DMS 273 treated with DMSO at 0.1 percent for 48 hours (cell line): ENCODE measurements at places on chromosomes 13 and 19.
A peak's percentile ranks its signal among the peaks of the same experiment; 100 is the strongest.

- DNase-seq = peak; percentile 74
These were observed 368.4 kb downstream of the KLF12 start for GRCh38 chr13:73765651-73766384.

- no peak for DNase-seq
These were observed 167.6 kb downstream of the DCT start for GRCh38 chr13:94311893-94312292.

DNA sequence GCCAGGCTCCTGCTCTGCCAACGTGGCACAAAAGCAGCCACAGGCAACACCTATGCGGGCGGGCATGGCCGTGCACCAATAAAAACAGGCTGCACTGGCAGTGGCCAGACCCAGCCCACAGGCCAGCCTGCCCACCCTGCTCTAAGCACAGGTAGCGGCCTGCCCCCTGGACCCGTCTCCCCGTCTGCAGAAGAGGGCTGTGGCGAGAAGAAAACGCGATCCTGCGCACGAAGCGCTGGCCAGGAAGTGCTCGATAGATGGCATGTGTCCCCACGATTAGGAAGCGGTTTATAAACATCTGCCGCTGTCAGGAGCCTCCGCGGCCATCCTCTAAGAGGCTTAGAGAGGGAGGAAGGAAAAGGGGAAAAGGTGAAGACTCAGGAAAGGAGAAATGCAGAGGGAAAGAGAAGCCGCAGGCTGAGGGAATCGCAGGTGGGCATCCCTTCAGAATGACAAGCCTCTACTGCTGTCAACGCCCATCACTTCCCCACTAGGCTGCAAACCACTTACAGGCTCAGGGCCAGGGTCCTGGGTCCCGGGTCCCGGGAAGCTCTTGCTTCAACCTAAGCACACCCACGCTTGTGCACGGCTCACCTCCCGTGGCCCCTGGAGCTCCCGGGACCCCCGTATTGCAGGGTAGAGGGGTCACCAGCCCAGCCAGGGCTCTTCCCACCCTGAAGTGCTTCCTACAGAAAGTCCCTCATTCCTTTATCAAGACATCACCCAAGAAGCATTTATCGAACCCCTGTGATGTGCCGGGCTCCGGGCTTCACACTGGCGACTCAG is 10.5 kb downstream of the MLLT1 start:
- no peak for DNase-seq

GRCh38 chr13:78102121-78102677 is 183.6 kb upstream of the EDNRB start:
- DNase-seq = no peak

DNA sequence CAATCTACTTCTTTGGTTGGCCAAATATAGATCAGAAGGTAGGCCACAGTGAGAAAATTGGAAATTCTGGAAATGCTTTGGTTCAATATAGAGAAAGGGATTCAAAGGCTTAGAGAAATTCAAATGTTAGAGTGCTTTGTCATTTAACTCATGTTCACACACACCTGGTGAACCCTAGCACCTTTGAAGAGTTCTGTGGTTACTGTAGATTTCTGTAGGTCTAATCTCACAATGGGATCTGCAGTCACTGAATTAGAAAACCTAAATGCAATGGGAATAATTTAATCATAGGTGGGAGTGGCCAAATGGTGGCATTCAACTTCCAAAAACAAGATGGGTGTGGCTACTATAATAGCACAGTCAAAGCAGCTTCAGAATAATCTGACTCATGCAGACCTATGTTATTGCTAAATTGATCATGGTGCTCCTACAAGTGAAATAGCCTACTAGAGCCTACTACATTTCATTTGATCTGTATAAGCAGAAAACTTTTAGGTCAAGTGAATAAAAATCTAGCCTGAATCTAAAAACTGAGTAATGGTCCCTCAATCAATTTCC is 1152.9 kb downstream of the PCDH9 start:
- DNase-seq = no peak

DNA sequence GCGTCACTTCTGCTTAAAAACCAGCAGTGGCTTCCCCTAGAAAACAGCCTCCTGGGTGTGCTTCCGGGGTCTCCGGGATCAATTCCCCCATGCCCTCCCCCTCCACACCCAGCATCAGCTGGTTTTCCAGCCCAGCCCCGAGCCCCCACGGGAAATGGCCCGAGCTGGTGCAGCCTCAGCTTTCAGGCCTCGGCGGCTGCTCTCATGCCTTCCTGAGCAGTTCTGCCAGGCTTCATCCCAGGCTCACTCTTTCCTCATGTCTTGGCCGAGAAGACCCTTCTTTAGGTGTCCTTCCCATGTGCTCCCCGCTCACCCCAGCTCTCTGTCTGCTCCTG is 103.1 kb upstream of the RNF113B start:
- DNase-seq = no peak

DNA sequence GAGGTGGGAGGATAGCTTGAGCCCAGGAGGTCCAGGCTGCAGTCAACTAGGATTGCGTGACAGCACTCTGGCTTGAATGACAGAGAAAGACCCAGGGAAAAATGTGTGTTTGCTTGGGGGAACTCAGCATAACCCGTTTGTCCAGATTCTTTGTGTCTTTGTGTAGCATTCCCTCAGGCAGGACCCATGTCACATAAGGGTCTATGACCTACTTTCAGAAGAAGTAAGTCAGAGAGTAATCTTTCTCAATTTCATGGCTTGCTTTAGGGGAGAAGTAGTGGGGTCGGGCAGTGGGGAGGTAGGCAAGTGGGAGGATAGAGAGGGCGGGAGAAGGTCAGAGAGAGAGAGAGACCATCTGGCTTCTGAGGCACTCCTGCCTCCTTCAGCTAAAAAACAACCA is 11.9 kb upstream of the PSPC1 start:
- no peak for DNase-seq

DNA sequence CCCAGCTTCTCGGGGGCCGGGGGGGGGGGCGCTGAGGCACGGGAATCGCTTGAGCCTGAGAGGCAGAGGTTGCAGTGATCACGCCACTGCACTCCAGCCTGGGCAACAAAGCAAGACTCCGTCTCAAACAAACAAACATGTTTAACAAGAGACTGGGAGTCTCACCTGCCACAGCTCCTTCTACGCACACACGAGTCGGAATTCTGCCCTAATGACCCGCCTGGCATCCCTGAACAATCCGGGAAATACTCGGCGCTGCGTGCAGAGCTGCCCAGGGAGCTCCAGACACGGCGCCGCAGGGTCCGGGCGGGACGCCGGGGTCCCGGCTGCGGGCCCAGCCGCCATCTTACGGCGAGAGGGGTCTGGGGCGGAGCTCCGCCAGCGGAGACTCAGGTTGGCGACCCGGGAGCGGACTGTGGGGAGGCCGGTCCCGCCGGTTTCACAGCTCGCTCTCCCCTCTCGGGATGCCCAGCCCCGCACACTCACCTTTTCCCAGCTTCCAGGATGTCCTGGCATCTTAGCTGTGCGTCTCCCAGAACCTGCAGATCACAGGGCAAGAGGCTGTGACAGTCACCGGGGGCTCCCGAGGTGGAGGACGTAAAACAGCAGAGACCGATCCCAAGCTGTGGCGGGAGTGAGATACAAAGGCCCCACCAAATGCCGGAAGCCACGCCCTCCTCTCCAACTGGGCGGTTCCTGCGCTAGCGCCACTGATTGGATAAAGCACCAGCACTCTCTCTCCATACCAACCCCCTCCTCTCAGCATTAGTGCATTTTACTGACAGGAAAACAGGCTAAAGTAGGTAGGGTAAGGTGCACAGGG is 23.6 kb upstream of the ZNF724 start:
- peak; percentile 90 for DNase-seq

DNA sequence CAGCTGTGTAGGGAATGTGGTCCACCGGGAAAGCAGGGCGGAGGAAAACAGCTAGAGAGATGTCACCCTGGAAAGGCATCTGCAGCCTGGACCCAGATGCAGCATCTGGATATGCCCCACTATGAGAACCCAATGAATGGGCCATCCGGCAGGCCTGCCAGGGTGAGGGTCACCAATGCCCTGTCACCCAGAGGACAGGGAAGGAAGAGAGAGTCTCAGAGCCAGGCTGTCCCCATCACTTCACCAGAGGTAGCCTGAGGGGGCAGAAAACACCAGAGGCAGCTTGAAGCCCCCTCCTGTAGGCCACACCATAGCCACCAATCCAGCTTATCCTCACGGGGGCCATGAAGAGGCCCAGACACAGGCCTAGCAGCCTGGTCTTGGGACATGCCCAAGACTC is 118.8 kb downstream of the TUBA3C start:
- no peak for DNase-seq

DNA sequence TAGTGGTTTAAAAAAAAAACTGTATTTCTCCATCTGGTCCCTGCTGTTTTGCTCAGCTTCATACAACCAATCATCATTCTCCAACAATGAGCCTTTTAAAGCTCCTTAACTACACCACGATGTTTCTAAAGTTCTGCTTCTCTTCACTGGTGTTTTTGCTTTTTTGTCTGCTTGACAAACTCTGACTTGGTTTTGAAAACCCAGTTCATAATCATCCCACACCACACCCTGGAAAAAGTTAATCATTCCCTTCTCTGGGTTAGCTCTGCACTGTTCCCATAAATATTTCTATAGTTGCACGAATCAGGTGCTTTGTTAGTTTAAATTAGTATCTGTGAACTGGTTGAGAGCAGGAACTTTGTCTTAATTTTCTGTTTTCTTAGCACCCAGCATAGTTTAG is 217.1 kb downstream of the ENOX1 start:
- no peak for DNase-seq
